ENCODE measurements at places on chromosomes 6 and 20.

DNA sequence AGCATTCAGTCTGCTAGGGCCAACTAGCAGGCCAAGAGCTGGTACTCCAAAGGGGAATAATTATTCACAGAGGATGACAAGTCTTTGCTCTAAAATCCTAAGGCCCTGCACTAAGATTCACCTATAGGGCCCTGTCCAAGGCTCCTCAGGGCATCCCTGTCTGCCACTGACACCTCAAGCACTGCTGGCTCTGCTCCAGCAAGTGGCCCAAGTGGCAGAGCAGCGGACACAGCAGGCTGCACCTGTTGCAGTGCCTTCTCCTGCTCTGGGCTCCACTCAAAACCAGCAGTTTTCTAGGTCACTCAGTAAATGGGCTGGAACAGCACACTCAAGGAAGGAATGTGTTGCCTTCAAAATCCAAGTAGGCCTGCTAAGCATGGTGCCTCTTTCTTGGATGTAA, 36.4 kb upstream of the SMOC2 start:
- DNase-seq: no peak

DNA sequence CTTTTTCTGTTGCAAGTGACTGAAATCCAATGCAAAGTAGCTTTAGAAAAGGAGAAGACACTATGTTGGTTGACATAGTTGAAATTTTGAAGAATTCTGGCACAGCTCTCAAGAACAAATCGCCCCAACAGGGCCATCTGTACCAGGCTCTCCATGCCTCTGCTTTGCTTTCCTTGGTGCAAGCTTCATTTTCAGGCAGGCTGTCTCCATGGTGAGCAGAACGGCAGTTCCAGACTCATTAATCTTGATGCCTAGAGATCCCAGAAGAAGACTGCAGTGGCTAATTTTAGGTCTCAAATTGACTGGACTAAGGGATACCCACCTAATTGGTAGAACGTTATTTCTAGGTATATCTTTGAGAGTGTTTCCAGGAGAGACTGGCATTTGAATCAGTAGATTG, 950.7 kb upstream of the FLRT3 start:
- no peak for DNase-seq

GRCh38 chr6:57313009-57313408, 4.4 kb upstream of the PRIM2 start:
- DNase-seq: no peak

DNA sequence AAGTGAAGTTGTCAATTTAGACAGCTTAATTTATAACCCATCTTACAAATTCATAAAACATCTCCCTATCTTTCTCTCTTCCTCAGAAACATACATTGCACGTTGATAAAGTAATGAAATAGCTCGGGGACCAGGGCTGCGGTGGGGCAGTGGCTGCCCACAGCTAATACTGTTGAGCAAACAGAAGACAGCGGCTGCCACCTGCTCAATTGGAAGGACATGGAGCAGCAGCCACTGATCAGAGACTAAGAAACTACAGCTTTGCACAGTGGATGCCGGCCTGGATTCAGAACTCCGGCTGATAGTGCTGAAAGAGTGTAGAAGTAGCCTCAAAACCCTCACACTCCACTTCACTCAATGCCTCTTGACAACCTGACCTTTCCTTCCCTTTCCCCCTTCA, 157.9 kb upstream of the PDE10A start:
- DNase-seq: no peak

GRCh38 chr6:21227486-21227885, 366.1 kb upstream of the SOX4 start:
- no peak for DNase-seq

DNA sequence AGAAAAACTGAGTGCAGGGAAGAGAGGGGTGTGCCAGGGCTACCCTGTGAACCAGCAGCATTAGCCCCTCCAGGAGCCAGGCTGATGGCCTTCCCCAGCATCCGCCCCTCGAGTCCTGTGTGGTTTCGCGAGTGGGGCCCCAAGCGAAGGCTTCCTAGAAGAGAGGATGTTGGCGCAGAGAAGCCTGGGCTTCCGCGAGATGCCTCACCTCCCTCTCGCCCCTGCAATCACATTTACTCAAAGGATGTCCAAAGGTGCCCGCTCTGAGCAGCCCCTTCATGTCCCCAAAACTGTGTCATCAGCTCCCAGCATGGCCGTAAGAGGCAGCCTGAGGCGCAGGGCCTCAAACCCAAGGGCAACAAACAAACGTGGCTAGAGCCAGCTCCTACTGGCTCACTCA, 111.7 kb downstream of the PREX1 start:
- no peak for DNase-seq

DNA sequence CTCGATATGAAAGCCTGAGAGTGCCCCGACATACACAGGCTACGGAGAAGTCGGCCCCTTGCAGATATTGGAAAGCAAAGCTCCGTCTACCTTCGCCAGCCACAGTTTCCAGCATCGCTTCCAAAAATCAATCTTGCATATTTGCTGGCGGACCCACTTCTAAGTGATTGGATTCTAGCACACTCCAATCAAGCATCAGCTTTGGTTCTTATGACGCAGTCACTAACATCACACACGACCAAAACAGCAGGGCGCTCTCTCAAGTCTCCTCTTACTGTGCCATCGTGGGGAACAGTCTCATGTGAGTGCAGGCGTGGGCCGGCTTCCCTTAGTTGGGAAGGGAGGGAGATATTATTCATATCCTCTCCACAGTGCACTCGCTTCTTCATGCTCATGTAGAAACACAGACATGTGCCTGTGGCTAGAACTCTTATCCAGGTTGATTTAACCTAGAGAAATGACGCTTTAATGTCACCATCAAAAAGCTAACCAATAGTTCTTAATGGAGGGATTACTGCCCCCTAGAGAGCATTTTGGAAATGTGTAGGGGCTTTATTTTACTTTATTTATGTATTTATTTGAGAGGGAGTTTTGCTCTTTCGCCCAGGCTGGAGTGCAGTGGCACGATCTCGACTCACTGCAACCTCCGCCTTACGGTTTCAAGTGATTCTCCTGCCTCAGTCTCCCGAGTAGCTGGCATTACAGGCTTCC, 229.8 kb downstream of the SOD2 start:
- no peak for DNase-seq

DNA sequence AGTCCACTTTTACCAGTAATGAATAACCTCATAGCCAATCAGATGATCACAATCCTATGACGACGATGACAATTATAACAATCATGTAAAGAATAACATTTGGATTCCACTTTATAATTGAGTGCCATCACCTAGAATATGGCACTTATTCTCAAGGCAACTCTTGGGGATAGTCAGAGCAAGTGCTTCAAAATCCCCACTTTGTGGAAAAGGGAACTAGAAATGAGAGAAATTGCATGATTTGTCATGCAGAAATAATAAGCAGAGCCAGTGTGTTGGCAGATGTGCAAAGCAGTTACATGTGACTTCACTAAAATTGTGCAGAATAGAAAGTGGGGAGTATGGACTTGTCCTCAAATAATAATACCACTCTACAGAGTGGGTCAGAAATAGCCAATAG, 41.3 kb downstream of the FRK start:
- no peak for DNase-seq

DNA sequence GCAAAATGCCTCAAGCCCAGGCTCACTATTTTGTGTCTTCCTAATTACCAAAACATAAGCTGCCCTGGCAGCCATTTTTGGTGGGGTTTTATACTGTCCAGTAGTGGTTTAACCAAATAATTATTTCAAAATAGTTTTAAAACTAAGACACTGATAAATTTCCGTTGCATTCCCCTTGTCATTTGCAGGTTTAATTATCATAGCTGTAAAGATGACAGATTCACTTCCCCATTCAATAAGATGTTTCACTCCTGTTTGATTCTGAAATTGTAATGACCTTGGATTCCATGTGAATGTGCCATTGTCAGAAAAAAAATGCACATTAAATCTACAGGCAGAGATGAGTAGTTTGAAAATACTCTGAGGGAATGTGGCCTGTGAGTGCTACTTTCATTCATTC, 172.0 kb downstream of the COL9A1 start:
- no peak for DNase-seq

DNA sequence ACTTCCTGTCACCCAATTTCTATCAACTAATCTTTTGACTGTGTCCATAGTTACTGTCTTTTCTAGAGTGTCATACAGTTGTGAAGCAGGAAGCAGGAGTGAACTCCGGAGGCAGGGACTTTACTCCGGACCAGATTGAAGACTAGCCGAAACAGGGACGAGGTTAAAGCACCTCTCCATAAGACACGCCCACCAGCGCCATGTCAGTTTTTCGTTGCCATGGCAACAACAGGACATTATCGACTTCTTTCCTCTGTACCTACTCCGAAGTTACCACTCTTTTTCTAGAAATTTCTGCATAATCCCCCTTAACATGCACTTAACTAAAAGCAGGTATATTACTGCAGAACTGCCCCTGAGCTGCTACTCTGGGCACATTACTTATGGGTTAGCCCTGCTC, 25.2 kb downstream of the TRIM38 start:
- DNase-seq: no peak

GRCh38 chr6:38391626-38392579, 247.8 kb downstream of the BTBD9 start:
- DNase-seq: no peak
